ENCODE measurements at places on chromosomes 2 and 18.

- DNase-seq = no peak
These were observed 298.2 kb downstream of the CDCA7 start for GRCh38 chr2:173652767-173653431.

- no peak for DNase-seq
These were observed 14.5 kb downstream of the GORASP2 start for GRCh38 chr2:170943596-170943995.

- DNase-seq = no peak
These were observed 118.1 kb upstream of the MSH6 start for GRCh38 chr2:47664817-47665216.

DNA sequence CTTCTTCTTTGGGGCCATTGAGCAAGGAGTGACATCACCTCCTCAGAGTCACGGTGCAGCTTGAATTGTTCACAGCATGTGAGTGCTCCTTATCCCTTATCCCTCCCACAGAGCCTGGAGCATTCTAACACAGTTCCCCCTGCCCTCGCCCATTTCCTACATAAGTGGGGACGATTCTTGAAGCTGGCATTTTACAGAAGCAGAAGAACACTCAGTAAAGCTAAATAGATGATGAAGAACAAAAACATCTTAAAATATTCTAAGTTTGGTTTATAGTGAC is 135.8 kb upstream of the APCDD1 start:
- DNase-seq = no peak

DNA sequence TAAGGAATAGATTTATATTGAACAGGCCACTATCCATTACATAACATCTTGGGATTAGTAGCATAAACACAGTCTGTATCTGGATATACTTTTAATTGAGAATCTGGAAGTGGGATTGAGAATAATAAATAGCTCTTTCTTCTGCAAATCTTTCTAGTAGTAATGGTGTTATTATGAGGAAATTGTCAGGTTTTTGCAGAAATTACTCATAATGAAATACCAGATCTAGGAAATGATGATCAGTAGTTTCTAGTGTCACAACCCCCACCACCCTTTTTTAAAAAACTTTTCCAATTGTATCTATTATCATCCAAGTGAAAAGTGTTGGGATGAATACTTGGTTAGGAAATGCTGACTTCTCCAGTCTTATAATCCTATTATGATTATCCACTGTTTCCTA is 18.7 kb downstream of the NBEAL1 start:
- DNase-seq = no peak

DNA sequence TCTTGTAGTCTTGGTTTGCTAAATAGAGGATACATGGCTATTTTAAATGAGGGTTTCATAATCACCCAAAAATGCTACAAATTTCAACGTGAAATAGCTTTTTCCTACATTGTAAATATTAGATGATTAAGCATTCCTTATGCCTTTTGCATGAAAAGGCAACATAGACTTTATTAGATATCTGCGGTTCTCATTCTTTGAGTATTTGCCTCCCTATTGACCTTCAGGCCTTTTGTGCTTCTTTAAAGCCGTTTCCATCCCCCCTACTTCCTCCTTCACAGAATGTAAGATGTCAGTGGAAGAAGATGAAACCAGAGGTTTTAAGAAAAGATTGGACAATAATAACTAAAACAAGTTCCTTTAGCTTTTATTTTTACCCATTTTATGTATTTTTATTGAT is 144.1 kb downstream of the UBE2E3 start:
- DNase-seq = no peak

DNA sequence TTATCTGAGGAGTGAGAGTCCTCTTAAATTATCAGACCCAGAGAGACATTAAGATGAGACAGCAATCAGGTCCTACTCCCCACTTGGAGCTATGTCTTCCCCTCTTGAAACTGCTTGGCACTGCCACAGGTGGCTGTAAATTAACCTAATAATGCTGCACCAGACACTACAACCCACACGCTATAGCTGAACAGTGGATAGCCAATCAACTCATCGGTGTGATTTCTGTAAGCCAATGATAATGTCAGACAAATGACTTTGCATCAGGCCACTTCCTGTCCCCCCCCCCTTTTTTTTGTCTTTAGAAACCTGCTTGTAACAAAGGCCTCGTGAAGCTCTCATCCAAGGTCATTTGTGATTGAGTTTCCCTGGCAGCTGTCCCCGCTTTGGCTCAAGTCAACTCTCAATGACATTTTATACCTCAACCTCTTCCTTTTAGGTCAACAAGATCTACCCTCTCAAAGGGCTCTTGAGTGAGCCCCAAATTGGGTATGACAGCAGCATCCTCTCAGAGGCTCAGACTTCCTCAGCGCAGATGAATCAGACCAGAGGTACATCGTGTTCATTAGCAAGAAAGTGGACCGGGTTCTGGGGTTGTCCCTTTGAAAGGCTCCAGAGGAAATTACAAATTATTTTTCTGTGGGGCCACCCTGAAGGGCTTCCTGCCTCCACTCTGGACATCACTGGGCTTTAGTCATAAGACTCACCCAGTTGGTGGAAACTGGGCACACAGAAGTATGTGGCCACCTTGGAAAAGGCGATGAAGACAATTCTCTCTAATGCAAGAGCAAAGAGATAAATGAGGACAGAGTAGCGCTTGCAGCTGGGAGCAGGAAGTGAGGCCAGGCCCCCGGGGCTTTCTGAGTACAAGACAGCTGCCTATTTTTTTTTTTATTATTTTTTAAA is 73.6 kb downstream of the COPS8 start:
- DNase-seq = no peak

DNA sequence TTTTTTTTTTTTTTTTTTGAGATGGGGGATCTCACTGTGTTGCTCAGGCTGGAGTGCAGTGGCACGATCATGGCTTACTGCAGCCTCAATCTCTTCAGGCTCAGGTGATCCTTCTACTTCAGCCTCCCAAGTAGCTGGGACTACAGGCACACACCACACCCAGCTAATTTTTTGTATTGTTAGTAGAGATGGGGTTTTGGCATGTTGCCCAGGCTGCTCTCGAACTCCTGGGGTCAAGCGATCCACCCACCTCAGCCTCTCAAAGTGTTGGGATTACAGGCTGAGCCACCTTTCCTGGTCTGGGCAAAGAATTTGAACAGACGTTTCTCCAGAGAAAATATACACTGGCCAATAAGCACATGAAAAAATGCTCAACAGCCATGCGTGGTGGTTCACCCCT is 2.9 kb upstream of the SNRNP200 start:
- DNase-seq = no peak

DNA sequence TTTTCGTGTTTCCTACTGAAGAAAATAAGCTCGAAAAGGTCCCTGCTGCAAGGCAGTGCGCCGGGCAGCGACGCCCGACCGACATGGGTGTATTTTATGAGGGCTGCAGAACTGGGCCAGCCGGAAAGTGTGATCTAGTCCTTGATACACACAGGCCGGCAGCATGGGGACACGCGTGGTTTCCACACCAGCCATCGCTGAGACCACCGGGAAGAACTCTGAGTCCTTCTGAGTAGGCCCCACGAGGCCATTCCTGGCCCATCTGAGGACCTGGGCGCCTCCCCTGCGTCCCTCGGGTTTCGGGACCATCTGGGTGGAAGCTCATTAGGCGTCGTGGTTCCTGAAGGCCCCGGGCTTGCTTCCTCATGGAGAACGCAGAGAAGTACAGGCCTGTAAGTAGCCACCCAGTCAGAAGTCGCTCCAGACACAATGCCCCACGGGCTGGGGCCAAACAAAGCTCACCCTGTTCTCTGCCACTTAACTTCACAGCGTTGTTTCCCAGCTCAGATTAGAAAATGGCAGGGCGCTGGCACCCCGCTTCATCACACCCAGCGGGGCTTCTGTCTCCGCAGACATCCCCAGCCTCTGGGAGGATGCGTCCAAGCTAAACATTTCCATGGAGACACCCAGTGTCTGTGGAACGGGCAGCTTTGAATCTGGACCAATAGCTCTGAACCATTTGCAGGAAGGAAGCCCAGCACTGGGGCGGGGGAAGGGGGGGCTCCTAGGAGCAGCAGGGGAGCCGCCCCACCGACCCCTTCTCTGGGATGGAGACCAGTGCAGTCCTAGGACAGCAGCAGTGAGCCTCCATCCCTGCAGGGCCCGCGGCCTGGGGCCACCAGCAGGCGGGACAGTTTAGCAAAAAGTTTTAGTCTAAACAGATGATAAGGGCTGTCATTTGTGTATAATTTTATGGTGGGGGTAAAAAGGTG is 2.4 kb downstream of the NFATC1 start:
- no peak for DNase-seq

DNA sequence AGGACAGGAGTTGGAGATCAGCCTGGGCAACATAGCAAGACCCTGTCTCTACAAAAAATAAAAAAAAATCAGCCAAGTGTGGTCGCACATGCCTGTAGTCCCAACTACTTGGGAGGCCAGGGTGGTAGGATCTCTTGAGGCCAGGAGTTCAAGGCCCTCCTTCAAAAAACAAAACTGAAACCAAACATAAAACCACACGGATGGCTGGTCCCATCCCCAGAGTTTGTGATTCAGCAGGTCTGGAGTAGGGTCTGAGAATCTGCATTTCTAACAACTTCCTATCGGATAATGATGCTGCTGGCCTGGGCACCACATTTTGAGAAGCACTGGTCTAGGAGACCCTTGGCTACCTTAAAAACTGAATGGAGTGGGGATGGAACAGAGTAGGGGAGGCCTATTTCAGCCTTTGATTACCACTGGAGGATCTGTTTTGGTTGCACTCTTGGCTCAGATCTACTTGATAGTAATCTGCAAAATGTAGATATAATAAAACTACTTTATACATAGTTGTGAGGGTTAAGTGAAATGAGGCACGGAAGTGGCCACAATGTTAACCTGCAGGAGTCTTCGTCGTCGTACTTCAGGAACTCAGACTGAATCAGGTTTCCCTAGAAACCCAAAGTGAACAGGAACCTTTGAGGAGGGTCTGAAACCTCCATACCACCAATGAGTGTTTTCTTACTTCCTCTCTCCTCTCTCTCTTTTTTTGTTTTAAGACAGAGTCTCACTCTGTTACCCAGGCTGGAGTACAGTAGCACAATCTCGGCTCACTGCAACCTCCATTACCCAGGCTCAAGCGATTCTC is 25.5 kb upstream of the NFE2L2 start:
- no peak for DNase-seq

GRCh38 chr18:79476918-79477571 is 81.3 kb downstream of the NFATC1 start:
- DNase-seq = no peak

GRCh38 chr2:220509096-220509757 is 881.8 kb downstream of the SLC4A3 start:
- no peak for DNase-seq

DNA sequence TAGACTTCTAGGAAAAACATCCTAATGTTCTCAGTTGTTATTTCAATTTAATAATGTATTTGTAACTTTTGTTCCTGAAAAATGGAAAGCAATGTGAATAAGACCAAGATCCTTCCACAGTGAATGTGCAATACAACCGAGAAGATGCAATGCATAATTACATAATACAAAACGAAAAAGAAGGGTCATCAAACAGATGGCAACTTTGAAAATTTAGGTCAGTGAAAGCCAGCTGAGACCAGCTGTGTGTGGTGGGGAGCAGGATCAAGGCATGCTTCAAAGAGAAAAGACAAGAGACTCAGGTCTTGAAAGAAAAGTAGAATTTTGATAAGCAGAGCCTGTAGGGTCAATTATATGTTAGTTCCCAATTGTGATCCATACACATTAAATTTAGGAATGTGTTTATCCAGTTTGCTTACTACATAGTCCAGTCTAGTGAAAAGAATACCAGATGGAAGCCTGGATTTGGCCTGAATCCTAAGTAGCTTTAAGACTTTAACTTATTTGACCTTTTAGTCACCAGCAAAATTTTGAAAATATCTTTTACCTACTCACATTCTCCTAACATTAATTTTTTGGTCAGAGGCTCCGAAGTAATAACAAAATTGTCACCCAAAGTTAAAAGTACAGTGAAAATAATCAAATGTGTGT is 93.7 kb downstream of the COBLL1 start:
- DNase-seq = no peak

DNA sequence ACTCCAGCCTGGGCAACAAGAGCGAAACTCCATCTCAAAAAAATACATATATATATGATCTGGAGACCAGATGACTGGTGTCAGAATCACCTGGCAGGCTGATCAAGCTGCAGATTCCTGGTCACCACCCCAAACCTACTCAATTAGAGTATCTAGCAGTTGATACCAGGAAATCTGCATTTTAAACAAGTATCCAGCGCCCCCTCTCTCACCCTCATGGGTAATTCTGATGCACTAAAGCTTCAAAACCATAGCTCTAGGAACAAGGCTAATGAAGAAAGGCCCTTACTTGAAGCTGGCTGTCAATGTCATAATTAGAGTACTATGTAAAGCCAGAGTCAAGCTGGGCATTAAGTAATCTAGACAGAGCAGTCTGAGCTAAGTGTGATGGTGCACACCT is 25.0 kb upstream of the PCBP1 start:
- DNase-seq = no peak

DNA sequence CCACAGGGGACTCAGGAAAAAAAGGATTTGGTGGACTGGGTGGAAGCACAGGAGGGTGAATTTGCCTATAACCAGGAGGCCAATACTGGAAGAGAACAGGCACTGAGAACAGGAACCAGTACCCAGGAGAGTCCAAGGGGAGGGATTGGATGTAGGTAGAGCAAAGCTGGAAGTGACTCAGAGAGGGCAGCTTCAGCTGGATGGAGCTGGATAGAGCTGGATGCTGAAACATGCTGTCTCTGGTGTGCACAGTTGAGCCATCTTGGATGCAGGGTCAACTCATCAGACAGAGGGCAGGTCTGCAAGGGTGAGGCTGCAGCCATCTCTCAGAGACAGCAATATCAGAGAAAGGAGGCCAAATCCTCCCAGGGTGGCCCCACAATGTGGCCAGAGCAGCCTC is 134.0 kb downstream of the GALNT14 start:
- no peak for DNase-seq

DNA sequence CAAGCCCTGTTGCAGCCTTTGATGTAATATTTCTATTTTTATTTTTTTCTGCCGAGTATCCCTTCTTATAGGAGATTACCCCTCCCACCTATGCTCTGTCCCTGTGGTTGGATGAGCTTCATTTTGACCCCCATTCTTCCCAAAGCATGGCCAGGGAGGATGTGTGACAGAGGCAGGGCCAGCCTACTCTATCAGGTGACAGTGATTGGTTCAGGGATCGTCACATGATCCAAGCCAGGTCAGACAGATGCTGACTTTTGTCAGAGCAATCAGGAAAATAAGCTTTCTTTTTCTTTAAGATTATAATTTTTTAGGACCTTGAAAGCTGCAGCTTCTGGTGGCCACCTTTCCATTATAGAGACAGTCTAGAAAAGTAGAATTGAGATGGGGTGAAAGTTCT is 314.3 kb downstream of the NUP35 start:
- no peak for DNase-seq

- no peak for DNase-seq
These were observed 1.6 kb downstream of the DOK1 start for GRCh38 chr2:74556159-74556558.

GRCh38 chr2:207133820-207134519 is 31.8 kb downstream of the KLF7 start:
- DNase-seq = no peak

DNA sequence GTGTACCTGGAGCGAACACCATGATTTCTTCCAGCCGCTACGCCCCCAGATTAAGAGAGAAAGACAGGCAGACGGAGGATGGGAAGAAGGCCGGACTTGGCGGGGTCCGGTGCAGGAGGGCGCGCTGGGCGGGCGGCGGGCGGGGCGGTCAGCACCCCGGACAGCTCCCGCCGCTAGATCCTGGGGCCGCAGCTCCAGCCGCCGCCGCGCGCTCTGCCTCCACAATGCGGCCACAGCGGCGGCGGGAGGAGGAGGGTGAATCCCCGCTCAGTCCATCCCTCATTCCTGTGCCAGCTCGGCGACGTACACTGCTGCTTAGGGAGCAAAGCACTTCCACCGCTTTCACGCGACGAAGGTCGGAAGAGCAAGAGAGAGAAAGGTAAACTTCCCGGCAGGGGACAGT is at the start of gene AKAIN1:
Gene AKAIN1 (minus strand): TSS at position 226 of the 403 bp plus-strand sequence. CDS start 204 bp downstream, at position 22.
- peak; percentile 87 for DNase-seq

All from osteocyte (in vitro differentiated cells).